ENCODE measurements at places on chromosomes 13 and 19.

- no peaks in the 10 kb centered on the region for H3K27me3 ChIP-seq
- peaks cover 20% of the 10 kb centered on the region for H3K36me3 ChIP-seq
- H3K4me3 ChIP-seq = no peak overlapping the region
- H3K27ac ChIP-seq = no peak overlapping the region
- H3K4me1 ChIP-seq = peaks cover 4% of the 10 kb centered on the region
- DNase-seq = peak; percentile 65
Measured at GRCh38 chr19:48190288-48190884, 19.9 kb downstream of the ZSWIM9 start.

GRCh38 chr13:42875475-42876269 lies 94.3 kb downstream of the FAM216B start:
- H3K27me3 ChIP-seq = peaks cover 6% of the 10 kb centered on the region
- no peak overlapping the region for H3K27ac ChIP-seq
- peaks cover 14% of the 10 kb centered on the region for H3K4me1 ChIP-seq
- no peak for DNase-seq
- H3K36me3 ChIP-seq = no peaks in the 10 kb centered on the region
- no peak overlapping the region for H3K4me3 ChIP-seq

DNA sequence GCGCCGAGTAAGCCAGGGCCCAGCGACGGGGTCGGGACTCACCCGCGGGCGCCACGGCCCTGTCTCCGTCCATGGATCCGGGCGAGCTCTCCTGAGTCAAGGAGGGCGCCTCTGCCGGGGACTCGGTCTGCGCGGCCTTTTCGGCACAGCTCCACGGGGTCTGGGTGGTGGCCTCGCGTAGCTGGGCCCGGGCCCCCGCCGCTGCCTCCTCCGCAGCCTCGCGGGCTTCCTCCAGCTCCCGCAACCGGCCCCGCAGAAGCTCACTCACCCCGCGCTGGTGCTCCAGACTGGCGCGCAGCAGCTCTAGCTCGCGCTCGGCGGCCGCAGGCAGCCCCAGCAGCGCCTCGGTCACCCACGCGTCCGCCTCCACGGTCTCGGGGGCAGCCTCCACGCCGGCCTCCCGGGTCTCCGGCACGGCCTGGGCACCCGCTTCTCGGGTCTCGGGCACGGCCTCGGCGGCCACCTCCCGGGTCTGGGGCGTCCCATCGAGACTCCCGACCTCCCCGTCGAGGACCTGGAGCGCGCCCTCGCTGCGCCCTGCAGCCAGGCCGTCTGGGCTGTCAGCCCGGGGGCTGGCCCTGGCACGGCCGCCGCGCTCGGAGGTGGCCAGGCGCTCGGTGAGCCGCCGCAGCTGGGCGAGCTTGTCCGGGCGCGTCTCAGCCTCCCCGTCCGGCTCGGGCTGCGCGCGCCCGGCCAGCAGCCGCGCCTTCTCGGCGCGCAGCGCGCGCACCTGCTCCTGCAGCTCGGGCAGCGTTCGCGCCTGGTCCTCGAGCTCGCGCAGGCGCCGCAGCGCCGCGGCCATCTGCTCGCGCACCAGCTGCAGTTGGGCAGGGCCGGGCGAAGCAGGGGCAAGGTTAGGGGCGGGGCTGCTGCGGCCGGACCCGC lies 8.4 kb downstream of the KANK3 start:
- H3K36me3 ChIP-seq = no peaks in the 10 kb centered on the region
- no peak overlapping the region for H3K4me3 ChIP-seq
- peaks cover 24% of the 10 kb centered on the region for H3K27me3 ChIP-seq

GRCh38 chr13:104571161-104571892 lies 1505.1 kb upstream of the SLC10A2 start:
- H3K4me1 ChIP-seq = no peaks in the 10 kb centered on the region
- peaks cover 2% of the 10 kb centered on the region for H3K27me3 ChIP-seq
- DNase-seq = peak; percentile 22
- no peaks in the 10 kb centered on the region for H3K36me3 ChIP-seq
- no peak overlapping the region for H3K27ac ChIP-seq

- H3K27me3 ChIP-seq = peaks cover 3% of the 10 kb centered on the region
- H3K4me3 ChIP-seq = no peak overlapping the region
- H3K27ac ChIP-seq = no peak overlapping the region
Measured at GRCh38 chr19:29393915-29394460, 131.8 kb upstream of the VSTM2B start.

- no peak overlapping the region for H3K4me3 ChIP-seq
- H3K4me1 ChIP-seq = no peaks in the 10 kb centered on the region
- peaks cover 2% of the 10 kb centered on the region for H3K27me3 ChIP-seq
- H3K27ac ChIP-seq = no peak overlapping the region
- DNase-seq = no peak
Measured at GRCh38 chr13:96903085-96903484, 91.2 kb downstream of the OXGR1 start.

DNA sequence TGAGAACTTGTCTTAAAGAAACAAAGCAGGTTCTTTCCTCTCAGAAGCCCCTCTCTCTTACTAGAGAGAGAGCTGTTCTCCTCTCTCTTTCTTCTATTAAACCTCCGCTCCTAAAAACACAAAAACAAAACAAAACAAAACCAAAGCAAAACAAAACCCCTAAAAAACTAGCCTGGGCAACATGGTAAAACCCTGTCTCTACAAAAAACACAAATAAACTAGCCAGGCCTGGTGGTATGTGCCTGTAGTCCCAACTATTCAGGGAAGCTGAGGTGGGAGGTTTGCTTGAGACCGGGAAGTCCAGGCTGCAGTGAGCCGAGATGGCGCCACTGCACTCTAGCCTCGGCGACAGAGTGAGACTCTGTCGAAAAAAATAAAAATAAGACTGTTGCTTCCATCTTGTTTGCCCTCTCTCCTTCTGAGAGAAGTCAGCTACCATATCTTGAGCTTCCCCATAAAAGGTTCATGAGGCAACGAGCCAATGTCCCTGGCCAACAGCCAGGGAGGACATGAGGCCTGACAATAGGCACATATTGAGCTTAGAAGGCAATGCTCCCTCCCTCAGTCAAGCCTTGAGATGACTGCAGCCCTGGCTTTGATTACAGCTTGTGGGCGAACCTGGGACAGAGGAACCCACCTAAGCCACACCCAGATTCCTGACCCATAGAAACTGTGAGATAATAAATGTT lies 17.5 kb upstream of the FLT3 start:
- DNase-seq = no peak
- H3K4me1 ChIP-seq = peaks cover 5% of the 10 kb centered on the region
- peaks cover 4% of the 10 kb centered on the region for H3K27me3 ChIP-seq

GRCh38 chr13:80082396-80083080 lies 258.4 kb downstream of the SPRY2 start:
- no peak for DNase-seq
- no peaks in the 10 kb centered on the region for H3K4me1 ChIP-seq
- H3K36me3 ChIP-seq = no peaks in the 10 kb centered on the region
- H3K4me3 ChIP-seq = no peak overlapping the region
- H3K27me3 ChIP-seq = no peaks in the 10 kb centered on the region
- H3K27ac ChIP-seq = no peak overlapping the region
